ENCODE measurements at places on chromosomes 7 and 10.
A peak's percentile ranks its signal among the peaks of the same experiment; 100 is the strongest.

DNA sequence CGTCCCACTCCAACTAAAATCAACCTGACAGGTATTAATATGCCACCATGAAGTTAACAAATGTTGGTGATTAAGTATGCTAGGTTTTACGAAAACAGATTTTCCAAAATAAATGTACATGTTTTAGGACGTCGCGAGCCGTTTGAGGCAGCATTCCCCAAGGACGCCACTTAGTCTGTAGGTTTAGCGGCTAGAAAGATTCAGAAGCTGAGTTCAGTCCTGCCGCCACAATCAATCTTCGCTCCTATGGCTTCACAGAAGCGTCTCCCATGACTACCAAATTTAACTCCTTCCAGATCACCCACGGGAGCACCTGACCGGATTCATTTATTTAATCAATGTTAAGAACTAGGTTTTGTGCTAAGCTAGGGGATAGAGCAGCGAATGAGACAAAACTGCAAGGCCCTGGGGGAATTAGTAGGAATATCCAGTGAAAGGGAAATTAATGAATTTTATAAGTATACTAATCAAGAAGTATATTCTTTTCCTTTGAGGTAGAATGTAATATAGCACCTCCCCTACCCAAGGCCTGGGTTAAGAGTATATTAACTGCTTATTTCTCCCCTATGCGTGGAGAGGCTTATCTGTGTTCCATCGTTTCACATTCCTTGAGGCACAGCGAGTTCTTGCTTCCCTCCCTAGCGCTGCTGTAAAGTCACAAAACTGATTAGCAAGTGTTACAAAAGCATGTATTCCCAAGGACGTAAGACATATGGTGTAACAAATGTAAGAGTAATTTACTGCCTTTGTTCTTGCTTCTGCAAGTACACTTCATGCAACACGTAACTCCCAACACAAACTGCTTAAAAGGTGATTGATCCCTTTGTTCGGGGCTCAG lies 994 bp upstream of the CYP51A1 start:
- peak; percentile 36 for DNase-seq

- DNase-seq = no peak
These were observed 6.3 kb downstream of the NDUFB2 start for GRCh38 chr7:140702774-140703173.

GRCh38 chr7:13542451-13542850 lies 447.0 kb downstream of the ETV1 start:
- no peak for DNase-seq

DNA sequence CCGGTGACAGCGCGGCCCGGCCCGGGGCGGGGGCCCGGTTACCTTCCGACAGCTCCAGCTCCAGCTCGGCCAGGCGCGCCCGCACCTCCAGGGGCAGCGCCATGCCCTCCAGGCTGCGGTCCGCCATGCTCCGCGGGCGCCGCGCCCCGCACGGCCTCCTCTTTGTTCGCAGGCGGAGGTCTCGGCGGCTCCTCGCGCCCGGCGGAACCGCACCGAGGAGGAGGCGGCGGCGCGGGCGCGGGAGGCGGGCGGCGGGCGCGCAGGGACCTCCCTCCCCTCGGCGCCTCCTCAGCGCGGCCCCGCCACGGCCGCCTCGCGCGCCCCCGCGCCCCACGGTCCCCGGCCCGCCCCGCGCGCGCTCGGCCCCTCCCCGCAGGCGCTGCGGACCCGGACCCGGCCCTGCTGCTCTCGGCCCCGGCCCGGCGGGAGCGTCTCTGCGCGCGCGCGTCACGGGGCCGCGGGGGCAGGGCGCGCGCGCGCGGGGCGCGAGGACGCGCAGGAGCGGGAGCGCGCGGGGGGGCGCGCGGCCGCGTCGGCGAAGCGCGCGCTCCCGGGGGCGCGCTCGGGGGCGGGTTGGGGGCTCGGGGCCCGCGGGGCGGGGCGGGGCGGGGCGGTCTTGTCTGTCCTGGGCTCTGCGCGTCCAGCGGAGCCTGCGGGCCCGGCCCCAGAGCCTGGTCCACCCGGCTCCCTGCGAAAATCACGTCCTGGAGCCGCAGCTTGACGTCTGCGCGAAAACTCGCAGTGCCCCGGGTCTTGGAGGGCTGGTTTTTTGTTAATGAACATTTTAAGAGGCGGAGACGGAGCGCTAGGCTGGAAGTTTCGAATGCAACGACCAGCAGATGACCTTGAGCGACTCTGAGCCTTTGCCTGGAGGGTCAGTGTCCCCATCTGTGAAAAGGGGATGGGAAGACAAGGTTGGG lies at the start of gene DIP2C:
Gene DIP2C, minus strand, starts transcription at position 217 of the 920 bp plus-strand sequence. Its CDS starts 90 bp downstream, at position 127.
- peak; percentile 56 for DNase-seq

DNA sequence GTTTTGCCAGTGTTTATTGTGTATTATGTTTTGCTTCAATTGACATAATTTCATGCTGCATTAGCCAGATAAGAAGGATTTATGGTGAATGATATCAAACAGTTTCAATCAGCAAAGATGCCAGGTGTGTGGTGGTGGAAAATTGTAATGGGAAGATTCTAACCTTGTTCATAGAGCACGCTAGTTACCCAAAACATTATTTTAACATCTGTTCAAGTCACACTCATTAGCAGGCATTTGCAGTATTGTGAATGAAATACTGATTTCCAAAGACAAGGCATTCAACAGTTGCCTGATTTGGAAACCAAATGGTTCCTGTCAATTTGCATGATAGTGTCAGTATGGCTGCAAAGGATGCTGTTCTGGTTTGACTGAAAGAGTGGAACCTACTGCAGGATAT lies 129.7 kb downstream of the EPC1 start:
- no peak for DNase-seq

DNA sequence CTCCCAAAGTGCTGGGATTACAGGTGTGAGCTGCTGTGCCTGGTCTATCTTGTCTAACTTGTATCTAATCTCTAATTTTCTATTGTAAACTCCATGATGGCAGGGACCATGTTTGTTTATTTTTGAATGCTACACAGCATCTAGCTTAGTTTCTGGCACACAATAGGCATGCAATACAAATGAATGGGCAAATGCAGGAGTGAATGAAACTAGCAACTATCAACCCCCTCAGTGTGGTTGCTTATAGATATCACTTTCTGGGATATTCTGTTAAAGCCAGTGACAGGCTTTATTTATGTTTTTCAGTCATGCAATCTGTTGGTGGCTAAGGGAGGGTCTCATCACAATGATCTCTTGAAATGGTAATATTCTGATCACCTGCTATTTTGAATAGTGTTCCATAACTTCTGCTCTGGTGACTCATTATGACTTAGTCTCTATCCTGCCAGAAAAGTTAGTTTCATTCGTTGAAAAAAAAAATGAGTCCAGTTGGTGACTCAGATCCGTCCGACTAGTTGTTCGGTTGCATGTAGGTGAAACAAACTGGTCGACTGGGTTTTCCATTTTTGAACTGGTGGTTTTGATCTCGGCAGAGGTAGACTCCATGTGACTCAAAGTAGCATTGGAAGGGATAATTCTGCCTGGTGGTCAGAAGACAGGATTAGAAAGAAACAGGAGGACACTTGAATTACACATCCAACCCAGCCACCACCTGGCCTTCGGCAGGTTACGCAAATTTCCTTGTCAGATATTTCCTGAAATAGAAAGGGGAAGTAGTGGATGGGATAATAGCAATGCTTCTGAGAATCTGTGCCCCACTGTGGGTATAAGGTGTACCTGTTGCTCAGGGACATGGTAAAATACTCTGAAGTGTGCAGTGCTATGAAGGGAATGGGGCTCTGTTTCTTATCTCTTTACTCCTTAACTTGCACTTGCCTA lies 76.8 kb downstream of the GATA3 start:
- peak; percentile 20 for DNase-seq

DNA sequence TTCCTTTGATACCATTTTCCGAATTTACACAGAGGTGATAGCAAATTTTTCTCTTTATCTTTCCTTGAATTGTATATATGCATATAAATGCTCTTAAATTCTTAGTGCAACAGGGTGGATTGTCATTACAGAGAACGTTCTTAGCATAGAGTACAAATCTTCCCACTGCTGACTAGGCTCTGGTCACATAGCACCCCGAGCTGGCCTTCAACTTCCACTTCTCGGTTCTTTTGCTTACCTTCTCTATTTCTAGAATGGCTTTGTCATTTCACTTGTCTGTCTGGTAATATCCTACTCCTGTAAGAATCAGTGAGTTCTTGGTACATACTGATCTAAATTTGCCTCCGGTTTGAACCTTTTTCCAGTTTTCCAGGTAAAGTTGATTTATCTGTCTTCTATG lies 13.4 kb downstream of the ADIRF start:
- DNase-seq = no peak

Data from GM20000 (cell line).